ENCODE measurements at places on chromosomes 1 and 21. TPM values are rescaled to one million over a fixed set of nuclear protein-coding genes. Genes with fewer than 3 reads are reported as not detected.

The LRRC38 gene
- total RNA-seq = not detected

The DCST1 gene
- not detected for total RNA-seq

The GBP7 gene
- total RNA-seq = not detected

The APCS gene
- total RNA-seq = not detected

The IL24 gene
- total RNA-seq = 0.31 TPM

The RIMKLA gene
- 0.27 TPM for total RNA-seq

The NDUFS5 gene
- 420 TPM for total RNA-seq

The SWT1 gene
- 1.7 TPM for total RNA-seq

The OLIG2 gene
- not detected for total RNA-seq

The CA6 gene
- not detected for total RNA-seq

The AIM2 gene
- not detected for total RNA-seq

The S100A2 gene
- total RNA-seq = 36.3 TPM

The FCGR3A gene
- not detected for total RNA-seq

The FCRL5 gene
- total RNA-seq = not detected

The AGBL4 gene
- not detected for total RNA-seq

The VSIG8 gene
- not detected for total RNA-seq

The CFHR1 gene
- total RNA-seq = not detected

The NDUFV3 gene
- total RNA-seq = 19.5 TPM

The OR2T3 gene
- total RNA-seq = not detected

The CRB1 gene
- not detected for total RNA-seq

The SVBP gene
- 16.0 TPM for total RNA-seq

The PTPN7 gene
- not detected for total RNA-seq

The IL10 gene
- not detected for total RNA-seq

The FAM43B gene
- total RNA-seq = 4.4 TPM

The KCNK1 gene
- 20.7 TPM for total RNA-seq

The S100A3 gene
- total RNA-seq = 104 TPM

The DENND2D gene
- 1.2 TPM for total RNA-seq

The ACTN2 gene
- not detected for total RNA-seq

The PDC gene
- total RNA-seq = not detected

The SH3BGR gene
- total RNA-seq = 1.3 TPM

The PACC1 gene
- total RNA-seq = 18.4 TPM

The ZNF683 gene
- total RNA-seq = not detected

The CRYAA gene
- total RNA-seq = not detected

The TACSTD2 gene
- not detected for total RNA-seq

The C1QA gene
- total RNA-seq = not detected

Data from A549 treated with GW870086 at 1 μM for 4 hours (cell line).